HFF-Myc (cell line): ENCODE measurements at places on chromosomes 4 and X.

GRCh38 chr4:132860976-132861375 lies 288.1 kb upstream of the PCDH10 start:
- no peak for DNase-seq

DNA sequence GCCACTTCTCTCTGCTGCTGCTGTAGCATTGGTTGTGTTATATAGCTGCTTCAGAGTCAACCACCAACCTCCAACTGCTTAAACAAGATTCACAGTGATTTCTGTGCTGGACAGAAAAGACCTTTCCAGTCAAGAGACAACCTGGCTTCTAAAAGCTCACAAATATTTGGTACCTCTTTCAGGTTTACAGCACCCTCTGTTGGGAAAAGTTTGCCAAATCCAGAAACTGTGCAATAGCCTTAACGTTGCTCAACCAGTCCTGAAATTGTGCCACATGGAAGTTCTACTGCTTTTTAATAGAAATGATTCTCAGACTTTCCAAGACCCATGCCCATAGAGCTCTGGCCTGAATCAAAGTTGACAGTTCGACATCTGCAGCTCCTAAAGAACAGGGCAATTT lies 842.1 kb upstream of the HTR2C start:
- DNase-seq, result no peak

DNA sequence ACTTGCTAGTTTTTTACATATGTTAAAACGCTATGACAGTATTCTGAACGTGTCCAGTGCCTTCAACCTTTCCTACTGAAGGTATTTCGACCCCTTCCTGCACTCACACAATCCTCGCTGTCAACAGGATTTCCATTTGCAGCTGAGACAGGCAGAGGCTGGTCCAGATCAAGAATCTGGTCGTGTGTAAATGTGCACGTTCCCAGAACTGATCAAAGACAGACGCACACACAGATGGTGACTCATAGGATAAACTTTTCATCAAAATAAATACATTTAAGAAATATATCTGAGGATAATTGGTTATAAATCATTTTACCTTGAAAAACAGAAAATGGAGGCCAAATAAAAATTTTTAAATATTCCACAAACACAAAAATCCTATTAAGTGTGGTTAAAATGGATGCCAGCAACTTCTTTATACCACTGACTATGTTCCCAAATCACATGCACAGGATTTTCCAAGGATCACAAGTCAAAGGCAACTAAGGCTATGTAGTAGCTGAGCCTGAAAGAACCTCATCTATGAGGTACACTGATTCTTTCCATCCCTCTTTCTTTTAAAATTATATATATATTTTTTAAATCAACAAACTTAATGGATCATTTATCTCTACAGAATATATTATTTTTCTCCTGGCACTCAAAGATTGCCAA lies 85.9 kb downstream of the RNF150 start:
- peak; percentile 76 for DNase-seq

DNA sequence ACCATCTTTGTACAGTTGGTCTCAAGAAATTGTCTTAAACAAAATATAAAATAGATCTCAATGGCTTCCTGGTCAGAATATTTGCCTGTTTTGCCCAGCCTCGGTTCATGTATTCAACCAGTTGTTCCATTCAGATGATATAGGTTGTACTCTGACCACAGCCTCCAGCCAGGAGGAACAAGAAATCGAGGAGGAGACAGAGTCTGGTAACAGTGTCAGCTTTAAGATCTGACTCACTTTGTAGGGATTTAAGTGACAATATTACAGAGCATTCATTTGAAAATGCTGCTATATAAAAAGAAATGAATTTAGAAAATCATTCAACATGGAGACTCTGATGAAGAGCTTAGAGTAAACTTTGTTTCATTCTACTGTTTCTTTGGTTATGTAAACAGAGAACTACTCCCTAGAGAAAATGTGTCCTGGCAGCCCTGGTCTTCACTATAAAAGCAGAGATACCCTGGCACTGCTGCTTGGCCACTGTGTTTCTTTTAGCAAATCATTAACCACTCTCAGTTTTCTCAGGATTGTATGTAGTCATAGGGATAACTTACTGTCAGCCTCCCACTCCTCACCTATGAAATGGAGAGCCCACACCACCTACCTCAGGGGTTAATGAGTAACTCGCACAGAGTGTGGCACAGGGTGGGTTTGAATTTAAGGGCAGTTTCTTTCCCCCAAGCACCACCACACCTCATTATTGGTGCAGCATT lies 53.5 kb downstream of the PAGE2 start:
- no peak for DNase-seq

- DNase-seq, result no peak
Measured at GRCh38 chr4:112550728-112551127, 34.7 kb upstream of the NEUROG2 start.

GRCh38 chr4:55397520-55398321 lies 2.0 kb downstream of the TMEM165 start:
- no peak for DNase-seq

DNA sequence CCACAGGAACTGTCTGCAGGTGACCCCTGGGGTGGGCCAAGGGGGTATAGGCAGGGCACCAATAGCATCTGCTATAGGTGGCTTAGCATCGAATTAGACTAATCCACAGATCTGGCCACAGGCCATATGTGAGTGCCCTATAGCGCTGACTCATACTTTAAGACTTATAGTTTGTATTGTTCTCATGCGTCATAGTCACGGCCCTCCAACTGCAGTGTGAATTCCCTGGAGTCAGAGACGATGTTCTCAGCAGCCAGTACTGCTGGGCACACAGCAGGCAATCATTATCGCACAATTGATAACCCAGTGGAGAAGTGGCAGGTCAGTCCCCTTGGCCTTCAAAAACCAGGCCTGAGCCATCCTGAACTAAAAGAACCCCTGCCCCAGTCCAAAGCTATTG lies 58.1 kb downstream of the ADGRG2 start:
- DNase-seq, result no peak

DNA sequence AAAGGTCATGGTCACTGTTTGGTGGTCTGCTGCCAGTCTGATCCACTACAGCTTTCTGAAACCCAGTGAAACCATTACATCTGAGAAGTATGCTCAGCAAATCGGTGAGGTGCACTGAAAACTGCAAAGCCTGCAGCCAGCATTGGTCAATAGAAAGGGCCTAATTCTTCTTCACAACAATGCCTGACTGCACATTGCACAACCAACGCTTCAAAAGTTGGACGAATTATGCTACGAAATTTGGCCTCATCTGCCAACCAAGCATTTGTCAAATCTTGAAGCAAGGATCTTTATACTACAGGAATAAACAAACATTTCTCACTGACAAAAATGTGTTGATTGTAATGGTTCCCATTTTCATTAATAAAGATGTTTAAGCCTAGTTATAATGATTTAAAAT lies 90.4 kb downstream of the EIF4E start:
- DNase-seq, result no peak

- DNase-seq, result no peak
Measured at GRCh38 chr4:181202240-181202639, 1041.0 kb upstream of the TENM3 start.

DNA sequence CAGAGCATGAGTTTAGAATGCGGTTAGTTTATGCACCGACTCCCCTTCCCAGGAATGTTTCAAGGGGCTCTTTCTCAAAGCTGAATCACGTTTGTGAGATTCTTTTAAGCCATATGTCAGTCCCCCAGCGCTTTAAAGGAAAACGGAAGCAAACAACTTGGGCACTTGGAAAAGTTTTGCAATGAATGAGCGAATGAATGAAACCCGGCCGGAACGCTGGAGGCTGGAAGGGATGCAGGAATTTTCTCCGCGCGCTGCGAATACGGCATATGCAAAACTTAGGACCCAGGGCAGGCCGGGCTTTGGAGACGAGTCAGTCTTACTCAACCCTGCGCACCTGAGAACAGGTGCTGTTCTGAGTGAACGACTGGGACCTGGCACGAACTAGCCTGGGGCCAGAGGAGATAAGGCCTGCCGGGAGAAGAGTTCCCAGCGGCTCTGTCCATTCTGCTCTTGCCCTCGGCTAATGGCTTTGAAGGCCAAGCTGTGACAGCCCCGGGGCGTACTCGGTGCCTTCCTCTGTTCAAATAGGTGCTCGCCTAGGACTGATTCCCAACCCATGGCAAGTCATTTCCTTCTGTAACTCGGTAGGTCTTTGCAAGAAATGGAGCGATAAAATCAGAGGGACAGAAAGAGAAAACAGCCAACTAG lies 743 bp upstream of the NRK start:
- no peak for DNase-seq

GRCh38 chrX:77776659-77777058 lies 9.4 kb downstream of the ATRX start:
- no peak for DNase-seq

- DNase-seq, result no peak
Measured at GRCh38 chr4:130146773-130147172, 1050.8 kb downstream of the C4orf33 start.

- no peak for DNase-seq
Measured at GRCh38 chr4:79920163-79920853, 152.7 kb downstream of the ANTXR2 start.

- DNase-seq, result no peak
Measured at GRCh38 chr4:88075336-88075735, 67.9 kb downstream of the PKD2 start.

DNA sequence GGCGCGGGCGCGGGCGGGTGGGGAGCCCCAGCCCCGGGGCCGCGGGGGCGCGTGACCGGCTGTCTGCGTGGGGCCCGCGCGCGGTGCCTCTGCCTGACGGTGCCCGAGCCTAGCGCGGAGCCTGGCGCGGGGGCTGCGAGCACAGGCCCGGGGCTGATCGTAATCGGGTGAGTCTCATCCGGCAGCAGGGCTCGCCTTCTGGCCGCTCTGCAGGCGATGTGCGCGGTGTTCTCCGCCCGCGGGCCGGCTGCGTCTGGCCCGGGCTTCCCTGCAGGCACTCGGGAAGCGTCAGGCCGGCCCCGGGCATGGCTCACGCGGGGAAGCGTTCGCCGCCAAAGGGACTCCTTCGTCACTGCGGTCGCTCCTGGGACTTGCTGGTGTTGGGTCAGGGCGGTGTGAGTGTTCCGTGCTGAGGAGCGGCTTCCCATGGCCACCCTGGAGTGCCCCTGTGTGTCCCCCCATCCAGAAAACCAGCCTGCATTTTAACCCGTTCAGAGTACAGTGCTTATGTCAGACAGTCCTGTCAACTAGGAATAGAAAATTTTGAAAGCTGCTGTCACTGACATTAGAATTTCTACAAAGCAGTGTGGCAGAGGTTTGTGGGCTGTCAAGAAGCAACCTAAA lies 40.6 kb downstream of the FAM149A start:
- DNase-seq, result no peak
